Astrocyte (in vitro differentiated cells and primary cell): ENCODE measurements at places on chromosomes 1 and 21. TPM values are rescaled to one million over a fixed set of nuclear protein-coding genes. Genes with fewer than 3 reads are reported as not detected.
A peak's percentile ranks its signal among the peaks of the same experiment; 100 is the strongest.

- peaks cover 17% of the 10 kb centered on the region for H3K4me1 ChIP-seq
- DNase-seq: peak; percentile 31
- no peaks in the 10 kb centered on the region for H3K36me3 ChIP-seq
- H3K27me3 ChIP-seq: no peaks in the 10 kb centered on the region
- no peak overlapping the region for H3K4me3 ChIP-seq
Measured at GRCh38 chr1:208101661-208102431, 142.3 kb downstream of the PLXNA2 start.

GRCh38 chr1:85992791-85993190 is 163.8 kb downstream of the COL24A1 start:
- H3K36me3 ChIP-seq: no peaks in the 10 kb centered on the region
- H3K4me3 ChIP-seq: no peak overlapping the region
- H3K4me1 ChIP-seq: no peaks in the 10 kb centered on the region
- DNase-seq: peak; percentile 54

- no peaks in the 10 kb centered on the region for H3K4me1 ChIP-seq
- no peak overlapping the region for H3K4me3 ChIP-seq
- H3K27me3 ChIP-seq: no peaks in the 10 kb centered on the region
- DNase-seq: no peak
- no peak overlapping the region for H3K27ac ChIP-seq
Measured at GRCh38 chr1:221631556-221631955, 110.3 kb downstream of the DUSP10 start.

- H3K4me1 ChIP-seq: peaks cover 27% of the 10 kb centered on the region
- DNase-seq: peak; percentile 90
- H3K4me3 ChIP-seq: peak overlapping the region; percentile 29
- H3K27ac ChIP-seq: peak overlapping the region; percentile 92
- no peaks in the 10 kb centered on the region for H3K27me3 ChIP-seq
Measured at GRCh38 chr1:66563094-66563800, 29.3 kb downstream of the SGIP1 start.

DNA sequence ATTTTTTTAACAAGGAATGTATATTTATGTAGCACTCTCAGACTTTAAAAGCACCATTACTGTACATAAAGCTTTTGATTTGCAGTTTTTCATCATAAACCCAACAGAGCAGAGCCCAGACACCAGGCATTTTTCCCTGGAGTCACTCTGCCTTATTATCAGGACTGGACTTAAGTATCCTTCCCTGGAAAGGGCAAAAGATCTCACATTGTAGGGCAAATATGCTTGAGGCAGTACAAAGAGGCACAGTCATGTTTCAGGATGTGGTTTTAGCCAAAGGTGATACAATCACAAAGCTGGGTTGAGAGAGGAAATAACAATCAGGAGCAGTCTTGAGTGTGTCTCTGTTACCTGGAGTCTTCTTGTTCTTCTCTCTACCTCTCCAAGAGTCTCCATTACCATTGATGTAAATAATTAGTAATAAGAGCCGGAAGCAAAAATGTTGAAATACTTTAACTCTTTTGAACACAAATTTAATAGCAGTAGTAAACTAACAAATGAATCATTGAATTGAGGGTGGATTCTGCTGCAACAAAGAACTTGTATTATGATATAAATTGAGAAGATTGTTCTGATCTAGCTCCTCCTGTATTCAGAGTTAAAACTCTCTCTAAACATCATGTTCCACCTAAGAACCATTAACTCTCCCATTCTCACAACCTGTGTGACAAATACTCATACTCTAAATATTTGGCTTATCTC is 160.5 kb downstream of the LTN1 start:
- no peak overlapping the region for H3K4me3 ChIP-seq
- H3K4me1 ChIP-seq: peaks cover 3% of the 10 kb centered on the region
- H3K36me3 ChIP-seq: no peaks in the 10 kb centered on the region
- no peak overlapping the region for H3K27ac ChIP-seq

The DENND2C gene
- total RNA-seq: 2.8 and 3.2 TPM in 2 replicates
